Erythroblast (primary cell): ENCODE measurements at places on chromosomes 1 and 21.

DNA sequence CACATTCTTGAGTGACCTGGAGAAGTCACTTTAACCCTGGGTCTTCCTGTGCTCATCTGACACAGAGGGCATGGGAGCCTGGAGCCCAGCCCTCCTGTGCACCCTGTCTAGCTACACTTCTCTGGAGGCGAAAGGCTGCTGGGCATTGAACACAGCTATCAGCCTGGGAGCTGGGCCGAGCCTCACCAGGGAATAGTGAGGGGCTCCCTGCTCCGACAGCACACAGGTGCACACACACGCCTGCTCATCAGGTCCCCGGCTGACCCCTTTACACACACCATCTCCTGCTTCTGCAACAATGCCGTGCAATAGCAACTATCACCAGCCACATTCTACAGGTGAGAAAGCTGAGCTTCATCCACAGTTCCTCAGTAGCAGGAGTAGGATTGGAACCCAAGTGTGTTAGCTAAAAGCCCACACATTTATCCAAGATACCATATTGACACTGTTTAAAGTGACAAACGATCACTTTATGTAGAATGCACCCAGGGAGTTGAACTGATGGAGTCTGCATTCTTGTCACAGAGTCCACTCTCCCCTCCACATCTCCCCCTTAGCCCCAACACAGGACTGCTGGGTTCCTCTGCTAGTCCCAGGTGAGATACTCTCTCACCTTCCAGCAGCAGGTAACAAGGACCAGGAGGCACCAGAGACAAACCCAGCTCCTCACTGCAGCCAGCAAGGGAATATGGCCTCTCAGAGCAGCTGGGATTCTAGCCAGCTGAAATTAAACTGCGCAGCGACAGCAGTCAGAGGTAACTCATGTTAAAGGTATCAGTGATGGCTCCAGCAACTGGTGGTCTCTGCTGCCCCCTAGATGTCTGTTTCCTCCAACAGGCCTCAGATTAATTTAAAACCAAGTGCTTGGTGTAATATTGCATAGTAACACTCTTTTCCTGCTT is 18.3 kb upstream of the CAPN8 start:
- peak; percentile 34 for DNase-seq

DNA sequence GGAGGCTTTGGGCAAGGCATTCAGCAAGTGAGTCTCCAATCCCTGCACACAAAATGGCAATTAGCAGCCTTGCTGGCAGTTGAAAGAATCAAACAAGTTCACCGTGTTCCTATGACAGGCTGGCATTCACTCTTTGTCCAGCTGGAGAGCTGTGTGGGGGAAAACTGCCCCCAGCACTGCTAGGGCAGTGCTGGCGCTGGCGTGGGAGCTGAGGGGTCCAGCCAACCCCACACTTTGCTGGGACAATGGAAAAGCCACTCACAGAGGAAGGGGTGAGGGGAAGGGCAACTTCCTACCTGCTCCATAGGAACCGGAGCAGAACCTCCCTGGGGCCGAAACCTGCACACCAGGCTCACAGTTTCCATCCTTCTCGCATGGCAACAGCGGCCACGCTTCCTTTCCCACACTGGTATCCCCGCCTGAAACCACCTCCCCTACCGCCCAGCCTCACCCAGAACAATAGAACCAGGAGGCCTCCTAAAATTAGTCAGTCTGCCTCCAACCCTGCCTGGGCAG is 26.7 kb upstream of the KCNN3 start:
- DNase-seq, result no peak

GRCh38 chr1:31848381-31848897 is 32.6 kb upstream of the SPOCD1 start:
- no peak for DNase-seq

DNA sequence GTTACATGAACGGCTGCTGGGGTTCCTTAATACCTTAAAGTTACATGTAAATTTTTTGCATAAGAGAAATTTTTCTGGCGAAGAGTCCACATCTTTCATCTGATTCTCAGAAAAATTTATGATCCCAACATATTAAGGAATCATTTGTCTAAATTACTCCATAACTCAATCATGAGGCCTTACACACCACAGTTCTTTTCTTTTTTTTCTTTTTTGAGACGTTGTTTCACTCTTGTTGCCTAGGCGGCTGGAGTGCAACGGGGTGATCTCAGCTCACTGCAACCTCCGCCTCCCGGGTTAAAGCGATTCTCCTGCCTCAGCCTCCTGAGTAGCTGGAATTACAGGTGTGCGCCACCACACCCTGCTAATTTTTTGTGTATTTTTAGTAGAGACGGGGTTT is 2.1 kb upstream of the S100A11 start:
- no peak for DNase-seq

DNA sequence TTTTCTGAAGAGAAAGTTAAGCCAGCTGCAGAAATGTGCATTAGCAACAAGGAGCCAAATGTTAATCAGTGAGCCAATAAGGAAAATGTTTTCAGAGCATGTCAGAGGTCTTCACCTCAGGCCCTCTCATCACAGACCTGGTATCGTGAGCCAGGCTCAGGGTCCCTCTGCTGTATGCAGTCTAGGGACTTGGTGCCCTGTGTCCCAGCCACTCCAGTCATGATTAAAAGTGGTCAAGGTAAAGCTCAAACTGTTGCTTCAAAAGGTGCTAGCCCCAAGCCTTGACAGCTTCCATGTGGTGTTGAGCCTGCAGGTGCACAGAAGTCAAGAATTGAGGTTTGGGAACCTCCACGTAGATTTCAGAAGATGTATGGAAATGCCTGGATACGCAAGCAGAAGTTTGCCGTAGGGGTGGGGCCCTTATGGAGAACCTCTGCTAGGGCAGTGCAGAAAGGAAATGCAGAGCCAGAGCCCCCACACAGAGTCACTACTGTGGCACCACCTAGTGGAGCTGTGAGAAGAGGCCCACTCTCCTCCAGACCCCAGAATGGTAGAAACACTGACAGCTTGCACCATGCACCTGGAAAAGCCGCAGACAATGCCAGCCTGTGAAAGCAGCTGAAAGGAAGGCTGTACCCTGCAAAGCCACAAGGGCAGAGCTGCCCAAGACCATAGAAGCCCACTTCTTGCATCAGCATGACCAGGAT is 1128.7 kb downstream of the AMY1C start:
- DNase-seq, result no peak

- no peak for DNase-seq
Measured at GRCh38 chr1:20276485-20277159, 14.1 kb upstream of the VWA5B1 start.

- no peak for DNase-seq
Measured at GRCh38 chr1:213621077-213621476, 366.7 kb upstream of the PROX1 start.

DNA sequence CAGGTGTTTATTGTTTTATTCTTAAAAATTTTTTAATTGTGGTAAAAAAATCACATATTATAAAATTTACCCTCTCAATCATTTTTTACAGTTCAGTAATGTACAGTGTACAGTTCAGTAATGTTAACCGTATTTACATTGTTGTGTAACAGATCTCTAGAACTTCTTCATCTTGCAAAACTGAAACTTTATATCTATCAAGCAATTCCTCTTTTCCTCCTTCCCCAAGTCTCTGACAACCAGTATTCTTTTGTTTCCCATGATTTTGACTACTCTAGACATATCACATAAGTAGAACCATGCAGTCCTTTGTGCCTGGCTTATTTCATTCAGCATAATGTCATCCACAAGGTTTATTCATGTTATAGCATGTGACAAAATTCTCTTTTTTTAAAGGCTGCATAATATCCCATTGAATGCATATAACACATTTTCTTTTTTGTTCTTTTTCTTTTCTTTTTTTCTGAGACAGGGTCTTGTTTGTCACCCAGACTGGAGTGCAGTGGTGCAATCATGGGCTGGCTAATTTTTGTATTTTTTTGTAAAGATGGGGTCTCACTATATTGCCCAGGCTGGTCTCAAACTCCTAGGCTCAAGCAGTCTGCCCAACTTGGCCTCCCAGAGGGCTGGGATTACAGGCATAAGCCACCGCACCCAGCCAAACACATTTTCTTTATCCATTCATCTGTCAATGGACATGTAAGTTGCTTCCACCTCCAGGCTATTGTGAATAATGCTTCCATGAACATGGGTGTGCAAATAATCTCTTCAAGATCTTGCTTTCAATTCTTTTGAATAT is 17.2 kb upstream of the RCSD1 start:
- no peak for DNase-seq

GRCh38 chr1:55154616-55155015 is 60.5 kb downstream of the USP24 start:
- no peak for DNase-seq

DNA sequence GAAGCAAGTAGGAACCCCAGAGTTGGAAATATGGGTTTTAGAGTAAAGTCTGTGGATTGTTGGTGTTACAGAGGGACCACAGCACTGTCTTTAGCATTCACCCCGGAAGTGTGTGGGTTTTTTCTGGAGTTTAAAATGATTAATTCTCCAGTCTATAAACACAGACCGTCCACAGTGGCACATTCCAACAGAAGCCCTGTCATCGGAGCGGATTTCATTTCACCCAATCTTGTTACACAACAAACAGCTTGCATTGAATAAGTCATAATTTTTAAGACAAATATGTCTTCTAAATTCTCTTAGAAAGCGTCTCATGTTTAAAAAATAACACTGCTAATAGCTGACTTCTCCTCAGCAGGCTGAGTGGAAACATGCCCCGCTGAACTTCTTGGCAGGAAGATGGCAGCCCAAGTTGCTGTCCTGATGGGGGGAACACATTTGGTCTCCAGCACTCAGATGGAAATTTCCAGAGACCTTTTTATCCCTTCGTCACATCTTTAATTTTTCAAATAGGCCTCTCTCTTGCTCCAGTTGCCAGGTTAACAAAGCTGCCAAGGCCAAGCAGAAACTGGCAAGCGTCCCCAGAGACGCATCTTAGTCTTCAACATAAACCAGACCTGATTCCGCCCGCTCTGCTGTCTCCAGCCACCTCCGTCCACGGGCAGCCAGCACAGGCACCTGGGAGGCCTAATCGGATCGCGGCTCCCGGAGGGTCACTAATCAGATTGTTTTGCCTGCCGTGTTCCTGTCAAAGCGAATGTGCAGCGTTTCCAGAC is 28.8 kb upstream of the SLC19A1 start:
- DNase-seq, result no peak

- DNase-seq, result peak; percentile 59
Measured at GRCh38 chr1:204410688-204411450, 748 bp downstream of the PPP1R15B start.

- no peak for DNase-seq
Measured at GRCh38 chr1:68287241-68287640, 54.9 kb upstream of the WLS start.

DNA sequence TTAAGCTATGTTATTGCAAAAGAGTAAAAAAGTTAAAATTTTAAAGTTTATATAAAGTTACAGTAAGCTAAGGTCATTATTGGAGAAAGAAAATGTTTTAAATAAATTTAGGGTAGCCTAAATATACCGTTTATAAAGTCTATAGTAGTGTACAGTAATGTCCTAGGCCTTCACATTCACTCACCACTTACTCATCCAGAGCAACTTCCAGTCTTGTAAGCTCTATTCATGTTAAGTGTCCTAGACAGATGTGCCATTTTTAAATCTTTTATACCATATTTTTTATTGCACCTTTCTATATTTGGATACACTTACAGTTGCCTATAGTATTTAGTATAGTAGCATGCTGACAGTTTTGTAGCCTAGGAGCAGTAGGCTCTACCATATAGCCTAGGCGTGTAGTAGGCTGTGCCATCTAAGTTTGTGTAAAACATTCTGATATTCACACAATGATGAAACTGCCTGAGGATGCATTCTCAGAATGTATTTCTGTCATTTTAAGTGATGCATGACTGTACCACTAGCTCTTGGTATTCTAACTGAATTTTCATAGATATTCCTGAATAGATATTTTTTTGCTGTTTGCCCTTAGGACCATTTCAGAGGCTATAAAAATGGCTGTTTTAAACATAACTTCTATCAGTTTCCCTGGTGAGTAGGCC is 26.8 kb downstream of the PPP2R5A start:
- no peak for DNase-seq
